Muscle of back (tissue), 13 donors: ENCODE measurements at places on chromosomes 1 and 21. TPM values are rescaled to one million over a fixed set of nuclear protein-coding genes. Genes with fewer than 3 reads are reported as not detected.

Gene NPPA
- polyA plus RNA-seq = 1.1 TPM

Gene RHBDL2
- polyA plus RNA-seq = 0.82 TPM

Gene APCS
- not detected for polyA plus RNA-seq

Gene FMO5
- 2.6 TPM for polyA plus RNA-seq

Gene FNDC5
- polyA plus RNA-seq = 167 TPM

Gene AVPR1B
- 0.39 TPM for polyA plus RNA-seq

Gene PCSK9
- 4.2 TPM for polyA plus RNA-seq

Gene CAMK2N1
- 10.0 TPM for polyA plus RNA-seq

Gene GJA9
- not detected for polyA plus RNA-seq

Gene SEC16B
- polyA plus RNA-seq = 7.2 TPM

Gene PEAR1
- polyA plus RNA-seq = 23.0 TPM

Gene WNT9A
- polyA plus RNA-seq = 5.5 TPM
